ENCODE measurements at places on chromosomes 12 and 14.

DNA sequence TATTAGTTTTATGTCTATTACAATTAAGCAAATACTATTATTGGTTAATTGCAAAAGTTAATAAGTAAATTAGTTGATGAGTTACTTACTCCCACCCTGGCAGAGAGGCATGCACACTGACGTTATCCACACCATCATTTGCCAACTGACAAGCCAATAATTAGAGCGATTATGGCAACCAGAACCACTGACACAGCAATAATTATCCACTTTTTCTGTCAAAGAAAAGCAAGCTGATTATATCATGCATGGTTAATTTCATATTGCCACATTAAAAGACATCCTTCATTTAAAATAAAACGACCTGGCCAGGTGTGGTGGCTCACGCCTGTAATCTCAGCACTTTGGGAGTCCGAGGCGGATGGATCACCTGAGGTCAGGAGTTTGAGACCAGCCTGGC is 43.1 kb downstream of the STX2 start:
- DNase-seq, result no peak

DNA sequence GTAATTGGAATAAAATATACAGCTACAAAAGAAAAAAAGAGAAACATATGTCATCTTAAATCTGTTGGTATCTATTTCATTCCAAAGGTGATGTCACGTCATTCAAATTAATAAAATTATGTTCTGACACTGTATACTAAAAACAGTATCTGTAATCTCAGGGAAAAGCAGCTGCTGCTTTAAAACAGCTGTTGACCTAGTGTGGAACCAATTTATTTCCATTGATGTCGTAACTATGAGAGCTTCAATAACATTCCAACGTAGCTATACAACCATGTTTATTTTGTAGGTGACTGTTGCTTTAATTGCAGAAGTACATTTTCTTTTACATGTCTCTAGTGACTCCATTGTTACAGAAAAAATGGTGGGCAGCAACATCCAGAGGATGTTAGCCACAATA is 571.7 kb downstream of the RPS29 start:
- no peak for DNase-seq

GRCh38 chr12:52691076-52691840 is 11.1 kb upstream of the KRT1 start:
- DNase-seq, result peak; percentile 55

- DNase-seq, result no peak
Observed at GRCh38 chr12:19553175-19553574, 113.9 kb downstream of the AEBP2 start.

DNA sequence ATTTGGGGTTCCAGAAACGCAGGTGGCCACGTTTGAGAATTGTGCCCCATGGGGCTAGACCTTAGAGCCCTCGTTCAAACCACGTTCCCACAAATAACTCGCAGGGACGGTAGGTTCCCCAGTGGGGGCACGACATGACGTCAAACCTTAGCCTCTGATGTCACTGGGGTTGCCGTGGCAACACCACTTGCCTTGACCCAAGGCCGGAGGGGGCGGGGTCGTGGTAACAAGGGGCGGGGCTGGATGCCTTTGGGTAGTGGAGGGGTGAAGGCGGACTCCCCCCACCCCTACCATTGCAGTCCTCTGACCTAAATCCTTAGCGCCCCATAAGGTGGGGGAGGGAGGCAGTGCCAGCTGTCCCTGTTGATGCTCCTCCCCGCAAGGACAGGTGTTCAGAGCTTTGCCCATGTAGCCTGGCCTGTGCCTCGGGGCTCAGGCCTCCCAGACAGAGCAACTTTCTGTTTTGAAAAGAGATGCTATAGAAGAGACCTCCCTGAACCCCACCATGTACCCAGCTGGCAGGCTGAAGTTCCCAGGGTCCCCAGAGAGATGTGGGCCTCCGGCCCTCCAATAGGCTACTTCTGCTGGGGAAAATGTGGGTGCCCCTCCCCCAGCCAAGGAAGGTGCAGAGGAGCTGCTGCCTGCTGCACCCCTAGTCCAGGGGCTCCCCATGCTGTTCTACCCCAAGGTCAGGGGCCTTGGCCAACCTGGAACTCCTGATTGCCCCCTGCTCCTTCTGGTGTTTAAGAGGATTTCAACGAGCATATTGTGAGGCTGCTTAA is 1.9 kb downstream of the FAM222A start:
- no peak for DNase-seq

DNA sequence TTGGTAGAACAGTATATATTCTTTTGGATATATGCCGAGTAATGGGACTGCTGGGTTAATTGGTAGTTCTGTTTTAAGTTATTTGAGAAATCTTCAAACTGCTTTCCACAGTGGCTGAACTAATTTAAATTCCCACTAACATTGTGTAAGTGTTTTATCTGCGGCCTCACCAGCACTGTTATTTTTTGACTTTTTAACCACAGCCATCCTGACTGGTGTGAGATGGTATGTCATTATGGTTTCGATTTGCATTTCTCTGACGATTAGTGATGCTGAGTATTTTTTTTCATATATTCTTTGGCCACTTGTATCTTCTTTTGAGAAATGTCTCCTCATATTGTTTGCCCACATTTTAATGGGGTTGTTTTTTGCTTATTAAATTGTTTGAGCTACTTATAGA is 357.4 kb downstream of the C12orf50 start:
- DNase-seq, result no peak

- DNase-seq, result peak; percentile 13
Observed at GRCh38 chr14:24232645-24233537, at the start of gene GMPR2. Gene GMPR2 (plus strand): TSS chr14:24232929. CDS start chr14:24233254, 325 bp downstream.

DNA sequence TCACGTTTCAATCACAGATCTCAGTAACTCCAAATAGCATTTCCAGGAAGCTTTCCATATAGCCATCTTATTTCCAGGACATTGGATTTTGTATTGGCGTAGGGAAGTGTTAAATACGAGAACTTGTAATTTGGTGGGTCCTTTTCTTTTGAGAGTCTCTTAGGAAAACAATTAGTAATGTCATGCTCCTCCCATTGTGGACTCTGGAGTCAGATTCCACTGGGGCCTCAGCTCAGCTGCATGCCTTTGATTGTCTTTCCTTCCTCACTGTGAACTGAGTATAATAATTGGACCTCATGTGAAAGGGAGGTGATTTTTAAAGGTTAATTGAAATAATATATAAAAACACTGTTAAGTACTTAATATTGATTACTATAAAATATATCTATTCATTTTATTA is 462.6 kb downstream of the NPAS3 start:
- no peak for DNase-seq

GRCh38 chr12:47995981-47996401 is 8.3 kb downstream of the COL2A1 start:
- no peak for DNase-seq

DNA sequence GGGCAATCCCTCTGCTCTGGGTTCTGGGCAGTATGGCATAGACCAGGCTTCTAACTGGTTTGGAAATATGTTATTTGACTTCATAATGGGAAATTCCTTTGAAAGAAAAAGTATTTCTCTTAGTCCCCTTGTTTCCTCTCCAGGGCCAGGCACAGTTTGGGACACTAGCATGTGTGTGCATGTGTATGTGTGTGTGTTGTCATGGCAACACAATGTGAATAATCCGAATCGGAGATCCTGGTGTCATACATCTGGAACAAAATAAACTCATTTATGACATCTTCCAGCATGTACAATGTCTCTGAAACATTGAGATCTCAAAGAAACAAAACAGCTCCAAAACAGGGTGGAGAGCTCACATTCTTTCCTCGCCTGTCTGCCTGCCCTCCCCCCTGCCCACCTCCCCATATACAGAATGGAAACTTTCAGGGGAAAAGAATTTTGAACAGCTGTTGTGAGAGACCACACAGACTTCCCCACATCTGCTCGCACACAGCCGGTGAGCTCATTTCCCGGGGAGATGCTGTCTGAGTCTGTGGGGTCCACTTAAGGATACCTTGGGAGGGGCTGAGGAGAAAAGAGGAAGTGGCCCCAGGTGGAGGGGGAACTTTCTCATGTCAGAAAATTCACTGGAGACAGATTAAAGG is 55.5 kb upstream of the PARP11 start:
- DNase-seq, result no peak

GRCh38 chr14:65072256-65072655 is 30.1 kb downstream of the MAX start:
- no peak for DNase-seq

DNA sequence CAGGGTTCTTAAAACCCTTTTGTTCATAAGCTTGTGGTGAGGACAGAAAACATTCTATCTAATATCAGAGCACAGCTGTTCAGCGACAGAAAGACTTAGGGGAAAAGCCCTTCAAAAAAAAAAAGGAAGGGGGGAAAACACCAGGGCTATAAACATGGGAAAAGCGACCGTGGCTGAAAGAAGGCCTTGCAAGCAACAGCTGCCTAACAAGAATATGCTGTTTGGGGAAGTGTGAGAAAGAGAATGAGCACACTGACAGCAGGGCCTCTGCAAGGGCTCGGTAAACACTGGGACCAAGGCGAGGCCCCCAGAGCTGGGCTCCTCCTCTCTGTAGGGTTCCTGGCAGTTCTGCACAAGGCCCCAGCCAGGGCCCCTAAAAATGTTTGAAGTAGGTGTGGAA is 27.4 kb upstream of the CCND2 start:
- DNase-seq, result no peak

GRCh38 chr12:118391424-118391823 is 15.1 kb downstream of the SUDS3 start:
- DNase-seq, result no peak

DNA sequence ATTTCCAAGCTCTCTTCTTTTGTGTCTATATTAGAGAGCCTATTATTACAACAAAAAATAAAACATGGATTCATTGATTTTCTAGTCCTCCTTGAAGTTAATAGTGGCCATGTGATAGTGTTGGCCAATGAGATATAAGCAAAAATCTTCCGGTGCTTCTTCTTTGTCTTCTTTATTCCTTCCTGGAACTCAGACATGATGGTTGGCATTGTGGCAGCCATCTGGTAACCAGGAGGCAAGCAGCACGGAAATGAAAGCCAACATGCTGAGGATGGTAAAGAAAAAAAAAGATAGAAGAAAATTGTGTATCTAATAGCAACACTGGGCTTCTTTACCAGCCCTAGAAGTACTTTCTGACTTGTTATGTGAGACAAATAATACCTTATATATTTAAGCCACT is 50.8 kb upstream of the SEL1L start:
- DNase-seq, result no peak

- peak; percentile 64 for DNase-seq
Observed at GRCh38 chr12:124493809-124494750, 73.3 kb downstream of the NCOR2 start.

DNA sequence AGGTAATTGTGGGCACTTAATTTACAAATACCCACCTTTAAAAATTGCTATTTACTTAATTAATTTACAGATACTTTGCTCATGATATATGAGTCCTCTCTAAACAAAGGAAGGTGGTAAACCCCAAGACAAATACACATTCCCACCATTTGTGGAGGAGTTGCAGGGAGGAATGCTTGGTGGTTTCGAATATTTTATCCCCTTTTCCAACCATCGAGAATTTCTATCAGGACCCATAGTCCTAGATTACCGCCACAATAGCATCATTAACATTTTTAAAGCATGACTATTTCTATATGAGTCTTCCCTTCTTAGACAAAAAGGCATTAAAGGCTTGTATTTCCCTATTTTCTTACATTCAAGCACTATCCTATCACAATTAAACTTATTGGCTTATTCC is 34.2 kb upstream of the PLEKHA5 start:
- no peak for DNase-seq

DNA sequence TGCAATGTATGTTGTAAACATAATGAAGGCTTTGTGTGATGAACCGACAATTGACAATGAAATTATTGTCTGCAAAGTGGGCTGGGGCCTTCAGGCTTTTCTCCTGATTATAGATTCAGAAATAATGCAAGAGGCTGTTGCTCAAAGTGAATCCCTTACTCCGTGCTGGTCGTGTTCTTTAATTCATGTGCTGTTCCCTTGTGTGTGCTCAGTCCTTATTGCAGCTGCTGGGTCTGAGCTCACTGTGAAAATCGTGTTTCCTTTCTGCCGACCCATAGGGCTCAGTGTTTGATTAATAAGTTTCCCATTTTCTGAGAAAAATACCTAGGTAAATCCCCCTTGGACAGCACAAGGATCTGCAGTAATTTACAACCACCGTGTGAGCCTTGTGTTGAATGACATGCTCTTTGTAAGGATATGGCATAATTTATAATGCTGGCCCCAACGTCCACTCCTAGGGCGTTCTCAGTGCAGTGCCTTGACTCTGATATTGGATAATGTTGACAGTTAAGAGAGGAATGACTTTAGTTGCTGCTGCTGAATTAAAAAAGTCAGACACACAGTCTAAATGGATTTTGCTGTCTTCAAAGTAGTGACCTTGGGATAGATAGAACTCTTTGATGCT is 81.6 kb downstream of the RGS6 start:
- no peak for DNase-seq

DNA sequence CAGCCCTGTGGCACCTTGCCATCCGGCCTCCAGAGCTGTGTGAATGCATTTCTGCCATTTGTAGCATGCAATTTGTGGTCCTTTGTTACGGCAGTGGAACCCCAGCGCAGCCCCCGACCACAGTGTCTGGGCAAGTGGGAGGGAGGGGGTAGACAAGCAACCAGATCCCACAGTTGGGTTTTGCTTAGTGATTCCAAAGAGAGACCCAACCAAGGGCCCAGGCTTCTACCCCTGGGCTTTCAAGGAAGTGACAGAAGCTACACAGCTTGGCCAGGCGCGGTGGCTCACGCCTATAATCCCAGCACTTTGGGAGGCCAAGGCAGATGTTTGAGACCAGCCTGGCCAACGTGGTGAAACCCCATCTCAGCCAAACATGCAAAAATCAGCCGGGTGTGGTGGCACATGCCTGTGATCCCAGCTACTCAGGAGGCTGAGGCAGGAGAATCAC is 17.8 kb downstream of the ZBTB42 start:
- no peak for DNase-seq

DNA sequence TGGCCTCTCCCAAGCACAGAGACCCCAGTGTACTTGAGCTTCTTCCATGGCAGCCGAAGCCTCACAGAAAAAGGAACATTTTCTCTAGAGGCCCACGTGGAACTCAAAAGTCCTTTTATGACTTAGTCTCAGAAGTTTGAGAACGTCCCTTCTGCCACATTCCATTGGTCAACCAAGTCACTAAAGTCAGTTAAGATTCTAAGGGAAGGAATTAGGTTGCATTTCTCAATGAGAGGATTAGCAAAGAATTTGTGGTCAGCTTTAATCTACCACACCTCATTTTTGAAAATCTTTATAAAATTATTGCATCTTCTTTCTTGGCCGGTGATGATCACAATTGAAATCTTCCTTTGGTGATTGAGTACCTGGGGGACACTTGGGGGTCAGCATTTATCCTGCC is 279.9 kb upstream of the TBX3 start:
- no peak for DNase-seq

GRCh38 chr14:78721756-78722480 is 551.7 kb downstream of the NRXN3 start:
- DNase-seq, result no peak

- DNase-seq, result no peak
Observed at GRCh38 chr12:113735131-113735530, 231.0 kb downstream of the RBM19 start.

- no peak for DNase-seq
Observed at GRCh38 chr12:112121780-112122565, 3.4 kb upstream of the TRAFD1 start.

GRCh38 chr14:48805315-48805714 is 780.9 kb downstream of the RPS29 start:
- DNase-seq, result no peak

GRCh38 chr12:50707396-50707795 is 56.5 kb upstream of the ATF1 start:
- DNase-seq, result no peak

All from activated naive CD4-positive, alpha-beta T cell treated with Interleukin-2 at 50 U/mL for 16 hours (primary cell).